ENCODE measurements at places on chromosomes 1 and 21.

GRCh38 chr21:30793581-30794314, 19.3 kb downstream of the KRTAP8-1 start:
- no peak for DNase-seq
- H3K27ac ChIP-seq, result no peak overlapping the region
- H3K4me3 ChIP-seq, result no peak overlapping the region
- H3K27me3 ChIP-seq, result peaks cover 5% of the 10 kb centered on the region
- H3K36me3 ChIP-seq, result no peaks in the 10 kb centered on the region

GRCh38 chr1:66359815-66360214, 174.1 kb upstream of the SGIP1 start:
- H3K4me3 ChIP-seq, result no peak overlapping the region
- peak overlapping the region; percentile 37 for H3K27ac ChIP-seq
- peaks cover 57% of the 10 kb centered on the region for H3K4me1 ChIP-seq
- no peaks in the 10 kb centered on the region for H3K27me3 ChIP-seq
- peaks cover 44% of the 10 kb centered on the region for H3K36me3 ChIP-seq
- no peak for DNase-seq

DNA sequence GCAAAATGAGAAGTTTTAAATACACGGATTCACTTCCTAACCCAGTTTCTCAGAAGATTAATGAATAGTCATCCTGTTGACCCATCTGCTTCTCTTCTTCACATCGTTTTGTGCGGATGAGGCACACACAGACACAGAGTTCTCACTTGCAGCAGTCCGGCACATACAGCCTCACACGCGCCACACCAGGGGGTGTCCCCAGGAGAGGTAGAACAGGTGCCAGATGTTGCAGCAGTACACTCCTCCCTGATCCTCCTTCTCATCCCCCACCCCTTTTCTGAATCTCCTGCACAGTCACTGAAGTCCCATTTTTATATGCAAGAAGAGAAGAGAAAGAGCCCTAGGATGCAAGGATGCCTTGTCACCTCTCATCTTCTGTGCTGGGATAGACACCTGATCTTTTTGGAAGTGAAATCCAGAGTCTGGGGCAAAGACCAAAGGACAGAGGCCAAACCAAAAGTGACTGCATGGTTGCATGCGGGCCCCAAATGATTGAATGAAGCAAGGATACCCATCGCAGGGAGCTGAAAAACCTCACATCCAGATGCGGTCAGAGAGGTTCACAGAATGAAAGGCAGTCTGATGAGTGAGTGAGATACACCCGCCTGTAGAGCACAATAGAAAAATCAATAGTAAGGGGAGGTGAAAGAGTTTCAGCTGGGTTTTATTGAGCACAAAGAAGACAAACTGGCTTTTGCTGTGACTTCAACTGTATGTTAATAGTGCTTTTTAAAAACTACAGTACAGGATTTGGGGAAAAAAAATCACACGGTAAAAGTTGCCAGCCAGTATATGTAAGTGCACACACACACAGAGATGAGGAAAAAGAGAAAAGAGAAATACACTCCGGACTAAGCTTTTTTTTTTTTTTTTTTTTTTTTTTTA, 28.9 kb downstream of the PBX1 start:
- peaks cover 22% of the 10 kb centered on the region for H3K27me3 ChIP-seq

DNA sequence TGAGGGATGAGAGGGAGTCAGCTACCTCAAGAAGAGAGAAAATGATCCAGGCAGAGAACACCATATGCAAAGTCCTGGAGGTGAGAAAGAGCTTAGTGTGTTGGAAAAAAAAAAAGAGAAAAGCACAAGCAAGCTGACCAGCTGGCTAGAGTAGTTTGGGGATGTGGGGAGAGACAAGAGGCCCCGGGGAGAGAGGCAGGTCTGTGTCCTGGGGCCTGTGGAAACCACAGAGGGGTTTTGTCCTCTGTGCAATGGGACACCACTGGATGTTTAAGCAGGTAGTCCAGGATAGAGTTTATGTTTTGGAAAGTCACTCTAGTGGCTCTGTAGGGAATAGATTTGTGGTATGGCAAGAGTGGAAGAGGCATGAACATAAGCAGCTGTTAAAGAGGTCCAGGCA, 14.4 kb upstream of the CHI3L1 start:
- H3K4me1 ChIP-seq, result no peaks in the 10 kb centered on the region
- no peak for DNase-seq
- H3K4me3 ChIP-seq, result no peak overlapping the region
- H3K27ac ChIP-seq, result no peak overlapping the region

DNA sequence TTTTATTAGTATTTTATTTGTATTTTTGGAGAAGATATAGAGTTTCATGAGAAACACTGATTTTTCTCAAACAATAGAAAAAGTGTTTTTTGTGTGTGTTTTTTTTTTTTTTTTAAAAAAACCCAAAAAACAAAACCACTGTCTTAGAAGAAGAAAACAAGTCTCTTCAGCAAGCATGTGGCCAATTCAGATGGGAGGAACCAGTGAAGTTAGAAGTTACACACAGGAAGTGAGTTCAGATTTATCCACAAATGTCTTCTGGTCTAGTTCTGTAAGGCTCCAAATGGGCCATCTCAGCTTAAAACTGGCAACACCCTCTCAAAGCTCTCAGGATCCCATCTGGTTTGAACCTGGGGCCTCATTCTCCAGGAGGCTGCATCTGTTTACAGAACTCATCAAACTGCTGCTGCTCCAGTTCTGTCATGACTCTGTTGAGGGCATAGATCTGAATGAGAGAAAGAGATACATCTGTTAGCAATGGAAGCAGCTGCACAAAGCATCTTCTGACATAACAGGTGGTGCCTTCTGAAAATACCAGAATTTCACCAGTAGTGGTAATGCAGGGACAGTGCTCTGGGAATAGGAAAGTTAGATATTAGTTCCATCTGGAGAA, 9.8 kb upstream of the ERMAP start:
- DNase-seq, result no peak
- no peak overlapping the region for H3K4me3 ChIP-seq
- H3K36me3 ChIP-seq, result no peaks in the 10 kb centered on the region
- no peaks in the 10 kb centered on the region for H3K27me3 ChIP-seq
- peak overlapping the region; percentile 27 for H3K27ac ChIP-seq

DNA sequence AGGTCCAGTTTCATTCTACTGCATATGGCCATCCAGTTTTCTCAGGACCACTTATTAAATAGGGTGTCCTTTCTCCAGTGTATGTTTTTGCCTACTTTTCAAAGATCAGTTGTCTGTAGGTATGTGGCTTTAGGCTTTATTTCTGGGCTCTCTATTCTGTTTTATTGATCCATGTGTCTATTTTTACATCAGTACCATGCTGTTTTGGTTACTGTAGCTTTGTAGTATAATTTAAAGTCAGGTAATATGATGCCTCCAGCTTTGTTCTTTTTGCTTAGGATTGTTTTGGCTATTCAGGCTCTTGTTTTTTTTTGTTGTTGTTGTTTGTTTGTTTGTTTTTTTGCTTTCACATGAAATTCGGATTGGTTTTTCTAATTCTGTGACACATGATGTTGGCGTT, 124.4 kb upstream of the SLC35F3 start:
- no peak overlapping the region for H3K4me3 ChIP-seq
- H3K27me3 ChIP-seq, result peaks cover 13% of the 10 kb centered on the region
- H3K36me3 ChIP-seq, result peaks cover 2% of the 10 kb centered on the region
- no peaks in the 10 kb centered on the region for H3K4me1 ChIP-seq
- no peak for DNase-seq

DNA sequence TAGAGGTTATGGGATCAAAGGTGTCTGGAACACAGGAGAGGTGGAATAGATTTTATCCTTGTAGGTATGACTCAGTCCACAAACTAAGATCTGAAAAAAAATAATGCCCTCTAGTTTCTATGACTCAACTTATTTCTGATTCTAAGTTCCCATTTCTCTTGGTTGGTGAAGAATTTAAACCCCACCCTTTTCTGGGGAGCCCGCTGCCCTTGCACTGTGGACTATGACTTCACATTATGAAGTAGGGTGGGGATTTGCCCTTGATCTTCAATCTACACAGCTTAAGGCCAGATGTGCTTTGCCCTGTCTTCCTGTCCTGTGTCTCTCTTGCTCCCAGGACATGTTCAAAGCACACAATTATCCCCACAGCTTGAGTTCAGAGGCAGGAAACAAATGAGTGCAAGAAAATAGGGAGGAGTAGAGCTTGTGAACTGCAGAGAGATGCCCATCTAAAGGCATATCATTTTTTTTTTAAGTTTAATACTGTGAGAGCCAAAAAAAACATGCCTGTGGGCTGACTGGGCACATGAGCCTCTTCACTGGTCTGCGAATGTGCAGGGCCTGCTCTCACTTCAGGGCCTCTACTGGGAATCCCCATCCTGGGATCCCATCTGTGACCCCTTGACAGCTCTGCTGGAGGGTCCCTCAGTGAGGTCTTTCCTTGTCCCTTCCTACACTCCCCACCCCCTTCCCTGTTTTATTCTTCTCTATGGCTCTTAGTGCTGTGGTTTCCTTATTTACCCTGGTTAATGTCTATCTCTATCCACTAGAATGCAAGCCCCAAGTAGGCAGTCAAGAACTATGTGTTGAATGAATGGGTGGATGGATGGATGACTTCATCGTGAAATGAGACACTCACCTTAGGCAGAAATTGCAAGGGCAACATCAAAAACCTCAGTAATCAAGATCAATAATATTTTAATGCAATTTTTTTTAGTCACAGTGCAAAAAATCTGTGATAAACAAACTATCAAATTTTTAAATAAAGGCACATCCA, 61.5 kb downstream of the CD58 start:
- no peaks in the 10 kb centered on the region for H3K36me3 ChIP-seq
- DNase-seq, result no peak
- no peaks in the 10 kb centered on the region for H3K27me3 ChIP-seq
- H3K27ac ChIP-seq, result peak overlapping the region; percentile 75

DNA sequence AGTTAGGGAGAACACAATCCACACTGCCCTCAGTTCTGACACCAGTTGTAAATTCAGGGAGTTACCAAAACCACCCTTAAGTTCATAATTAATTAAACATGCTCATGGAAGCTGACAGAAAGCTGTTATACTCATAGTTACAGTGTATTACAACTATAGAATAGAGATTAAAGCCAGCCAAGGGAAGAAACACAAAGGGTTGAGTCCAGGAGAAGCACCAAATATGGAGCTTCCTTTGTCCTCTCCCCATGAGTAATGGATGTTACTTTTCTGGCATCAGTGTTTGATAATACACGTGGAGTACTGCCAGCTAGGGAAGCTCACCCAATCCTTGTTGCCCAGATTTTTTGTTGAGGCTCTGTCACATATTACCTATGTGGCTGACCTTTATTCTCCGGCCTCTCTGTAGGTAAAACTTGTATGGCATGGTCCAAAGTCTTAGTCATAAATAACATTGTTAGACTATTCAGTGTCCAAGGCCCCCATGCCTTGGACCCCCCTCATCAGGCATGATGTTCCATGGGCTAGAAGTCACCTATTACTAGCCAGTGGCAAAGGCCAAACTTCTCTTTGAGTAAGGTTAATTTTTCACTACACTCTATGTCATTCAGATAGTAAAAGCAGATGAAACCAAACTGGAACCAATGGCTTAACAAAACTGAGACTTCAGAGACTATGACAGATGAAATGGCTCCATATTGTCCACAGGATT, 175.7 kb downstream of the GPR52 start:
- H3K27me3 ChIP-seq, result no peaks in the 10 kb centered on the region
- peaks cover 18% of the 10 kb centered on the region for H3K36me3 ChIP-seq
- no peak overlapping the region for H3K27ac ChIP-seq
- DNase-seq, result no peak

DNA sequence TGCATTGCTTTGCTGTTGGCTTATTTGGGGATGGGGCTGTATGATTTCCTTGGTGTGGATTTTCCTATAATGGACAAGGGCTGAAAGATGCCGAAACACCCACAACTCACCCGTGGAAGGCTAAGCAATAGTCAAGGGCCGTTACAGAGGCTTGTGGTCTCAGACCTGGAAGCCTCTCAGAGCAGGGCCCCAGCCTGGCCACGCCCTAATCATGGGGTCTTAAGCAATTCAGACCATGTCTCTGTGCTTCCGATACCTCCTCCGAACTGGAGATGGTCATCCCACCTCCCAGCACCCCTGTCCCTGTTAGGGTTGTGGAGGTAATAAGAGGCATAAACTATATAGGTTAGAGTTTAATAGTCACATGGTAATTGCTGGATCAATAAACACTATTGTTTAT, 3.4 kb downstream of the ABCG1 start:
- H3K4me1 ChIP-seq, result peaks cover 55% of the 10 kb centered on the region
- peak overlapping the region; percentile 67 for H3K27ac ChIP-seq
- no peak for DNase-seq
- no peaks in the 10 kb centered on the region for H3K27me3 ChIP-seq

- H3K4me1 ChIP-seq, result no peaks in the 10 kb centered on the region
- H3K36me3 ChIP-seq, result no peaks in the 10 kb centered on the region
- H3K4me3 ChIP-seq, result no peak overlapping the region
Observed at GRCh38 chr1:17250601-17251000, 1.7 kb downstream of the PADI3 start.

- peaks cover 13% of the 10 kb centered on the region for H3K36me3 ChIP-seq
- no peak for DNase-seq
- no peak overlapping the region for H3K4me3 ChIP-seq
- H3K27me3 ChIP-seq, result no peaks in the 10 kb centered on the region
Observed at GRCh38 chr1:100187912-100188311, 9.9 kb upstream of the LRRC39 start.

- peaks cover 20% of the 10 kb centered on the region for H3K4me1 ChIP-seq
- no peak overlapping the region for H3K27ac ChIP-seq
- no peaks in the 10 kb centered on the region for H3K36me3 ChIP-seq
- H3K4me3 ChIP-seq, result no peak overlapping the region
Observed at GRCh38 chr1:208183977-208184911, 59.9 kb downstream of the PLXNA2 start.

- peaks cover 37% of the 10 kb centered on the region for H3K4me1 ChIP-seq
- H3K27me3 ChIP-seq, result no peaks in the 10 kb centered on the region
- H3K27ac ChIP-seq, result peak overlapping the region; percentile 99
- peak; percentile 60 for DNase-seq
Observed at GRCh38 chr1:40389871-40390560, 16.5 kb downstream of the SMAP2 start.

DNA sequence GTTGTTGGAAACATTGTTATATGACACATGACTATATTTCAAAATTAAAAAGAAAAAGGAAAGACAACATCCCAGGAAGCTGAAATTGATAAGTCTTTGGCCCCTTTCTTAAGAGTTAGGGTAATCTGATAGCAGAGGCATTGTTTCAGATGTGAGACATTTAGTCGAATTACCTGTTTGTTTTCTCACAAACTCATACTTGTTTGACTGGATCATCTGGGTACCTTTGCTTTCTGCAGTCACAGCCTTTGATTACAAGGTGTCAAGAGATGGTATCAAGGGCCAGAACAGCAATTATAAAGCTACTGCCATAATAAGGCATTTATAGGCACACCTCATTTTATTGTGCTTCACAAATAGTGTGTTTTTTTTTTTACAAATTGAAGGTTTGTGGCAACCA, 136.3 kb downstream of the DUSP10 start:
- H3K36me3 ChIP-seq, result no peaks in the 10 kb centered on the region
- H3K27me3 ChIP-seq, result no peaks in the 10 kb centered on the region
- H3K4me1 ChIP-seq, result no peaks in the 10 kb centered on the region
- no peak overlapping the region for H3K27ac ChIP-seq

- peaks cover 49% of the 10 kb centered on the region for H3K36me3 ChIP-seq
- no peaks in the 10 kb centered on the region for H3K27me3 ChIP-seq
- DNase-seq, result no peak
- H3K27ac ChIP-seq, result no peak overlapping the region
- H3K4me1 ChIP-seq, result peaks cover 42% of the 10 kb centered on the region
Observed at GRCh38 chr1:232954594-232955365, 4.4 kb downstream of the NTPCR start.
